Activated CD4-positive, alpha-beta memory T cell treated with anti-CD3 and anti-CD28 coated beads for 36 hours (primary cell): ENCODE measurements at places on chromosomes 1 and 21.

DNA sequence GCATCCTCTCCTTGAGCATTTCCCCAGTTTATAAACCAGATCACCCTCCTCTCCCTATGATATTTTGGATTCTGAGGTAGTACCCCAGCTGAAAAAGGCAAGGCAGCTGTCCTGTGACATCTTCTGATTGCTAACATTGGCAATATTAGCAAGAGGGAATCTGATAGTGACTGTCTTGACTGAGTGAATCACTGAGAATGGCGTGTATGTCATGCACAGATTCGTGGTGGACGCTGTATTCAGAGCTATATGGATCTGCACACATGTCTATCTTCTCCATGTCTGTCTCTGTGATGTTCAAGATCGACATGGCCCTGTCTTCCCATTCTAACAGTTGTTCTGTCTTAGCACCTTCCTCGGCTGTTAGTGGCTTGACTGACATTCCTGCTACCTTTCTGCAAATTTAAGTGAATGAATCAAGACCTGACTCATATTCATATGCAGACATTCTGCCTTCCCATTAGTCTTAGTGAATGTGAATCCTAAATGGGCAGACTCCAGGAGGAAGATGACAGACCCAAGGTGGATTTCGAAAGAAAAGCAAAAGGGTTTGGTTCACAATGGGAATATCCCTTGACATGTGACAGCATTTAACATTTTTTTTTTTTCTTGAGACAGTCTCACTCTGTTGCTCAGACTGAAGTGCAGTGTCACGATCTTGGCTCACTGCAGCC lies 97.7 kb downstream of the PGBD5 start:
- H3K27ac ChIP-seq, result no peak overlapping the region
- no peak for DNase-seq
- H3K27me3 ChIP-seq, result peaks cover 10% of the 10 kb centered on the region
- H3K36me3 ChIP-seq, result no peaks in the 10 kb centered on the region
- no peak overlapping the region for H3K4me3 ChIP-seq

GRCh38 chr1:214727274-214727673 lies 124.3 kb downstream of the CENPF start:
- no peak for DNase-seq
- no peak overlapping the region for H3K4me3 ChIP-seq
- peaks cover 3% of the 10 kb centered on the region for H3K27me3 ChIP-seq
- no peaks in the 10 kb centered on the region for H3K4me1 ChIP-seq
- H3K27ac ChIP-seq, result no peak overlapping the region

DNA sequence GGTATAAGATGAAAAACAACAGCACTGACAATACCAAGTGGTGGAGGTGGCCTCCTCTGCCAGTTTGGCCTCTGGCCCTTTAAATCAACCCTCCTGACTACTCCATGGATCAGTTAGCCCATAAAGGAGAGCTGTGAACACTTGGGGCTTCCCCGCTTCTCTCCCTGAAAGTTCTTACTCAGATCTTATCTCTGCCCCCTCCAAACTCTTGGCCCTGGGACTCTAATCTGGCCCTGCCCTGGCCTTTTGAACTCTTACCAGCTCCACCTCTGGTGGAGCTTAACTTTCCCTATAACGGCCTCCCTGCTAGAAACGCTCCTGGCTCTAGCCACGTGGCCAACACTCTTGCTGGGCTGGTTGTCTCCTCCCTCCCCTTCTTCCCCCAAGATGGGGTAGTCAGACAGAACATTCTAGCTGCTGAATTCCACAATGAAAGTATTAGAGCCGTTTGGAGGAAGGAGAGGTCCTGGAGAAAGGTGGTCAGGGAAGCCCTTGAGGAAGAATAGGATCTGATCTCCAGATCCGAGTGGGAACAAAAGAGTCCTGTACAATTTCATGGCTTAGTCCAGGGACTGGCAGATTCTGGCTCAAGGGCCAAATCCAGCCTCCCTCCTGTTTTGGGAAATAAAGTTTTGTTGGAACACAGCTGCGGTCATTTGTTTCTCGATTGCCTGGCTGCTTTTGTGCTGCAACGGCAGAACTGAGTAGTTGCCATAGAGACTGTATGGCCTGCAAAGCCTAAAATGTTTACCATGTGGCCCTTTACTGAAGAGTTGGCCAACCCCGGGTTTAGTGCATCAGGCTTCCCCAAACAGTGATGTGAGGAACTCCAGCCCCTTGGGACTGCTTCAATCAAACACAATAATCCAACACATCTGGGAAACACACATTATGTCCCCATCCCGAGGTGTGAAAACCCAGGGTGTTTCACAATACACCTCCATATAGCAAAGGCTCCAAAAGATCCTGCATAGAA lies 9.5 kb upstream of the PIGR start:
- H3K36me3 ChIP-seq, result no peaks in the 10 kb centered on the region
- peaks cover 15% of the 10 kb centered on the region for H3K4me1 ChIP-seq
- no peak overlapping the region for H3K27ac ChIP-seq
- H3K27me3 ChIP-seq, result peaks cover 4% of the 10 kb centered on the region

DNA sequence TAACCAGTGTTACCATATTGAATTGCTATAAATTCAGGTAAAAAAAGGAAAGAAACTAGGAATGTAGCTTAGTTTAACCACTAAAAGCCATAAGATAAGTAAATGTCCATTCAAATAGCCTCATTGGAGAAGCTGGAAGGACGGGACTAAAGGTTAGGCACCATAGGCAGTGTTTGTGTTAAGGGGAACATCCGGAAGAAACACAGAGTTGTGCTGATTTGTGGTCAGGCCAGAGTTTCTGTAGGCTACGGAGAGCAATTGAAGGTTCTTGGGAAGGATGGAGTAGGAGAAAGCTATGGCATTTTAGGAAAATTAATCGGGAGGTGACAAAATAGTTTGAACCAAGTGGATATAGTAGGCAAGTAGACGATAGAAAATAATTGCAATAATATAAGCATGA lies 1.3 kb upstream of the KCNJ10 start:
- DNase-seq, result no peak
- H3K4me1 ChIP-seq, result peaks cover 18% of the 10 kb centered on the region
- peaks cover 41% of the 10 kb centered on the region for H3K27me3 ChIP-seq
- H3K27ac ChIP-seq, result no peak overlapping the region
- H3K36me3 ChIP-seq, result no peaks in the 10 kb centered on the region

GRCh38 chr1:45971922-45972531 lies 160.4 kb downstream of the PIK3R3 start:
- DNase-seq, result no peak
- no peak overlapping the region for H3K27ac ChIP-seq
- no peaks in the 10 kb centered on the region for H3K27me3 ChIP-seq
- H3K36me3 ChIP-seq, result peaks cover 10% of the 10 kb centered on the region
- no peak overlapping the region for H3K4me3 ChIP-seq

DNA sequence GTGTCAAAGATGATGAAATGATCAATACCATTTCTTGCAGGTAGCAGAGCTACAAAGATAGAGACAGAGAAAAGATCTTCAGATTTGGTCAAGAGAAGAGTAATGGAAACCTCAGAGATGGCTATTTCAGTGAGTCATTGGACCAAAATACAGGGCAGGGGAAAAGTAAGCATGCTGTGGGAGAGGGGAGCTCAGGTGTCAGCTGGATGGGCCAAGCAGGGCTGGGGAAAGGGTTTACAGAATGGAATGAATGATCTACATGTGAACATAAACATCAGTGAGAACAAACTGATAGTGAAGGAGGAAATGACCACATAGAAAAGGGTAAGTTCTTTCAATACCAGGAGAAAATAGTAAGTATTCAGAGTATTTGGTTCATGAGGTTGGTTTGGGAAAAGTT lies 61.4 kb upstream of the CNN3 start:
- no peak overlapping the region for H3K4me3 ChIP-seq
- no peaks in the 10 kb centered on the region for H3K36me3 ChIP-seq
- no peak overlapping the region for H3K27ac ChIP-seq
- no peaks in the 10 kb centered on the region for H3K4me1 ChIP-seq
- no peak for DNase-seq
- no peaks in the 10 kb centered on the region for H3K27me3 ChIP-seq

GRCh38 chr1:115188680-115189395 lies 99.5 kb upstream of the TSPAN2 start:
- H3K27ac ChIP-seq, result no peak overlapping the region
- no peak for DNase-seq
- H3K4me3 ChIP-seq, result no peak overlapping the region
- H3K4me1 ChIP-seq, result peaks cover 10% of the 10 kb centered on the region
- H3K27me3 ChIP-seq, result no peaks in the 10 kb centered on the region

- H3K4me1 ChIP-seq, result peaks cover 46% of the 10 kb centered on the region
- H3K4me3 ChIP-seq, result peak overlapping the region; percentile 72
- H3K36me3 ChIP-seq, result no peaks in the 10 kb centered on the region
- DNase-seq, result no peak
- H3K27me3 ChIP-seq, result no peaks in the 10 kb centered on the region
Observed at GRCh38 chr1:115088871-115089419, 358 bp downstream of the TSPAN2 start.

GRCh38 chr1:15016001-15016400 lies 137.5 kb upstream of the TMEM51 start:
- H3K4me1 ChIP-seq, result no peaks in the 10 kb centered on the region
- no peak for DNase-seq
- no peaks in the 10 kb centered on the region for H3K36me3 ChIP-seq
- H3K4me3 ChIP-seq, result no peak overlapping the region
- H3K27ac ChIP-seq, result no peak overlapping the region

GRCh38 chr21:43851593-43851992 lies 13.4 kb upstream of the AGPAT3 start:
- H3K27me3 ChIP-seq, result peaks cover 14% of the 10 kb centered on the region
- no peak for DNase-seq
- H3K4me1 ChIP-seq, result peaks cover 17% of the 10 kb centered on the region
- no peak overlapping the region for H3K4me3 ChIP-seq
